ENCODE measurements at places on chromosomes 16 and 17.

GRCh38 chr17:36742267-36743000 lies 141.1 kb downstream of the MRM1 start:
- peaks cover 1% of the 10 kb centered on the region for H3K27me3 ChIP-seq
- no peak overlapping the region for H3K4me3 ChIP-seq
- DNase-seq, result no peak
- H3K27ac ChIP-seq, result no peak overlapping the region
- H3K36me3 ChIP-seq, result no peaks in the 10 kb centered on the region
- no peaks in the 10 kb centered on the region for H3K4me1 ChIP-seq

GRCh38 chr16:10939649-10940234 lies 2.5 kb downstream of the DEXI start:
- peak overlapping the region; percentile 83 for H3K4me3 ChIP-seq
- peak overlapping the region; percentile 52 for H3K27ac ChIP-seq
- no peaks in the 10 kb centered on the region for H3K27me3 ChIP-seq
- peaks cover 32% of the 10 kb centered on the region for H3K36me3 ChIP-seq

DNA sequence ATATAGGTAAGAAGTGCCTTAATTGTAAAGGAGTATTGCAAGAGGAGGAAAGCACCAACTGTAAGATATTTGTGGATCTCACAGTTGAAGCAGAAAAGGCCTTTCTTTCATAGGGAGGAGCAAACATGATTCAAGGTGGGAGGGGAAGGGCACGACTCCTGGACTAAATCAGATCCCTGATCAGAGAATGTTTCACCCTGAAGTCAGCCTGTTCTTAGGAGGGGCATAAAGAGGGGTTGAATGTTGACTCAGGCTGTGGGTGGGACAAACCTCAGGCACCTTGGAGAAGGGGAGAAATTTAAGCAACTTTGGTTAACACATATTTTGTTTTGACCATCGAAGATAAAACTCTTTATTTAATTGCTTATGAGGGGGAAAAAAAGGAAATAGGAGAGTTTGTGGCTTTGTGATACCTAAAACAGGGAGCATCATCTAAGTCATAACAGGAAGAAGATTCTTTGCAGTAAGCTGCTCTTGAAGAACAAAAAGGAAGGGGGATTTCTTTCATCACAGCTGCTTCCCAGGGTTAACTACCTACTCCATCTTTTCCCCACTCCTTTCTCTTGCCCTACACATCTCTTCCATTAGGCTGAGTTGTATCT lies 158.6 kb upstream of the ZNF267 start:
- peaks cover 44% of the 10 kb centered on the region for H3K4me1 ChIP-seq
- H3K27ac ChIP-seq, result peak overlapping the region; percentile 67
- peaks cover 72% of the 10 kb centered on the region for H3K36me3 ChIP-seq
- DNase-seq, result no peak
- H3K4me3 ChIP-seq, result peak overlapping the region; percentile 99
- H3K27me3 ChIP-seq, result no peaks in the 10 kb centered on the region

DNA sequence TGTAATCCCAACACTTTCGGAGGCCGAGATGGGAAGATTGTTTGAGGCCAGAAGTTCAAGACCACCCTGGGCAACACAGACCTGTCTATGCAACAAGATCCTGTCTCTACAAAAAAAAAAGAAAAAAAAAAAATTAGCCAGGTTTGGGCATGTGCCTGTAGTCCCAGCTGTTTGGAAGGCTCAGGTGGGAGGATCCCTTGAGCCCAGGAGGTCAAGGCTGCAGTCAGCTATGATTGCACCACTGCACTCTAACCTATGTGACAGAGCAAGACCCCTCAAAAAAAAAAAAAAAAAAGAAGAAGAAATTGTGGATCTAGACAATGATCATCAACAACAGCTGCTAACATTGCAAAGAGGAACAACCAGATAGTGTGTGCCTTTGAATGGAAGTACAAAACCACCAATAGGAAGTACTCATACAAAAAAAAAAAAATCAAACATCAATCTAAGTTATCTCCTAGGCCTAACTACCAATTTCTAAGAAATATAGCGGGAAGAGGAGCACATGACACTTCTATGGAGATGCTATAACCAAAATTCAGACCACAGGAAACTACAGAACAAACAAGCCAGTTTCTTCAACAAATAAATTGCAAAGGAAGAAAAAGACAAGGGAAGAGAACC lies 258.7 kb downstream of the MRTFB start:
- H3K4me1 ChIP-seq, result peaks cover 13% of the 10 kb centered on the region
- no peaks in the 10 kb centered on the region for H3K36me3 ChIP-seq
- H3K27me3 ChIP-seq, result no peaks in the 10 kb centered on the region
- no peak overlapping the region for H3K4me3 ChIP-seq
- no peak for DNase-seq

- peaks cover 10% of the 10 kb centered on the region for H3K4me1 ChIP-seq
- no peaks in the 10 kb centered on the region for H3K36me3 ChIP-seq
- no peak for DNase-seq
- H3K4me3 ChIP-seq, result no peak overlapping the region
- no peak overlapping the region for H3K27ac ChIP-seq
Measured at GRCh38 chr16:50594308-50595260, 46.4 kb downstream of the NKD1 start.

DNA sequence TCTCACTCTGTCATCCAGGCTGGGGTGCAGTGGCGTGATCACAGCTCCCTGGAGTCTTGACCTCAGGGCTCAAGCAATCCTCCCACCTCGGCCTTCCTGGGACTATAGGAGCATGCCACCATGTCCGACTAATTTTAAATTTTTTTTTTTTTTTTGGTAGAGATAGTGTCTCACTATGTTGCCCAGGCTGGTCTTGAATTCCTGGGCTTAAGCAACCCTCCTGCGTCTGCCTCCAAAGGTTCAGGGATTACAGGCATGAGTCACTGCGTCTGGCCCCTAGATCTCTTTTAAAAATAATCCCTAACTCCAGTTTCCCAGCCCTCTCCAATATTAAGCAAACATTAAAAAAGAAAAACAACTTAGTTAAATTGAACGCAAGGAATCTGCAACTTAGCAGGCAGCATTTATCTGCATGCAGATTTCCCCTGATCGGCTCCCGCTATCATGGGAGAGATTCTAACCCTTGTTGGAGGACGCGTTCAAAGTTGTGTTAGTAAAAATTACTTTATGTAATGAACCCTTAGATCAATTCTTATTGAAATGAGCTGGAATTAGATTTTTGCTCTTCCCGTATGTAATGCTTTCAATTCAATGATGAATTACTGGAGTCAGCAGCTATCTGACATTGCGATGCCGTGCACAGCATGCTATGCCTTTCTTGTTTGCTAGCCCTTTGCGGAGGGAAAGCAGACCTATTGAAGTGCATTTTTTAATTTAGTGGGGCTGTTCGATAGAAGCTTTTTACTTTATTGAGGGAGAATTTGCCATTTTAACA lies 171.7 kb downstream of the HAPSTR1 start:
- no peak overlapping the region for H3K27ac ChIP-seq
- H3K27me3 ChIP-seq, result peaks cover 8% of the 10 kb centered on the region
- H3K36me3 ChIP-seq, result no peaks in the 10 kb centered on the region
- H3K4me1 ChIP-seq, result no peaks in the 10 kb centered on the region
- no peak overlapping the region for H3K4me3 ChIP-seq

- H3K27me3 ChIP-seq, result peaks cover 7% of the 10 kb centered on the region
- H3K4me3 ChIP-seq, result no peak overlapping the region
- peaks cover 52% of the 10 kb centered on the region for H3K4me1 ChIP-seq
- no peak for DNase-seq
- no peaks in the 10 kb centered on the region for H3K36me3 ChIP-seq
Measured at GRCh38 chr17:3888343-3889171, 4.3 kb downstream of the CAMKK1 start.

GRCh38 chr16:61148930-61149329 lies 887.3 kb downstream of the CDH8 start:
- H3K27me3 ChIP-seq, result no peaks in the 10 kb centered on the region
- H3K36me3 ChIP-seq, result no peaks in the 10 kb centered on the region
- H3K27ac ChIP-seq, result no peak overlapping the region
- H3K4me1 ChIP-seq, result no peaks in the 10 kb centered on the region

DNA sequence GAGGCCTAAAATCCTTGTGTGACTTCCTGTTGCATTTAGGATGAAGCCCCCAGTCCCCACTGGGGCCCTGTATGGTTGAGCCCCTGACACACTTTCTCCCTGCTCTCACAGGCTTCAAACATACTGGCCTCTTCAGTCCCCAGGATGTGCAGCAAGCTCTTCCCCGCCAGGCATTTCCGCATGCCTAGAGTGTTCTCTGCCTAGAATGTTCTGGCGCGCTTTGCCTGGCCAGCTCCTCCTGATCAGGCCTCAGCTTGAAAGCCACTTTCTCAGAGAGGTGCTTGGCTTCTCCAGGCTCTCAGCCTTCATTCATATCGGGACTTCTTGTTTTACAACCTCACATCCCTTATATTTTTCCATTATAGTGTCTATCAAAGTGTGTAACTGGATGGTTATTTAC lies 123.7 kb downstream of the SPACA3 start:
- H3K4me3 ChIP-seq, result no peak overlapping the region
- H3K27ac ChIP-seq, result no peak overlapping the region
- H3K36me3 ChIP-seq, result no peaks in the 10 kb centered on the region
- H3K4me1 ChIP-seq, result no peaks in the 10 kb centered on the region
- peaks cover 2% of the 10 kb centered on the region for H3K27me3 ChIP-seq
- no peak for DNase-seq

DNA sequence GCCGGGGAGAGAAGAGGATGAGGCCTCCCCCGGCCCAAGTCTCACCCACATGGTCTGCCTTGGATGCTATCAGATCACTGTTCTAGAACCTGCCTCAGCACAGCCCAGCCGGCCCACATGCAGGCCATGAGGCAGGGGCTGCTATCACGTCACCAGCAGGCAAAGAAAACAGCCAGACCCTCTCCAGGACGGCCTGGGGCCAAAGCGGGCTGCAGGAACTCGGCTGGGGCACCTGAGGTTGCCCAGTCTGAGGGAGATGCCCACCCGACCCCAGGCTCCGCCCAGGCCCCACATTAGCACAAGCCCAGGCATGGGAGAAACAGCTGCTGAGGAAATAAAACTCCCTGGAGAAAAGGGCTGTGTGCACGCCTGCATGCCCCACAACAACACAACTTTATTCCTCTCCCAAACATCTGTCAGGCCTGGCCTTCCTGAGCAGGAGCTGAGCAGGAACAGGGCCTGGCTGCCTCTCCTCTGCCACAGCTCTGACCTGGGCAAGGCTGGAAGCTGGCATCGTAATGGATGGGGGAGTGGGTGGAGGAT lies 6.7 kb upstream of the SMIM5 start:
- H3K27me3 ChIP-seq, result no peaks in the 10 kb centered on the region
- H3K27ac ChIP-seq, result no peak overlapping the region
- no peak overlapping the region for H3K4me3 ChIP-seq
- H3K36me3 ChIP-seq, result no peaks in the 10 kb centered on the region
- no peaks in the 10 kb centered on the region for H3K4me1 ChIP-seq

GRCh38 chr17:20929334-20929733 lies 113.5 kb downstream of the USP22 start:
- H3K36me3 ChIP-seq, result no peaks in the 10 kb centered on the region
- H3K4me3 ChIP-seq, result no peak overlapping the region
- H3K4me1 ChIP-seq, result no peaks in the 10 kb centered on the region
- peaks cover 10% of the 10 kb centered on the region for H3K27me3 ChIP-seq
- DNase-seq, result no peak
- H3K27ac ChIP-seq, result no peak overlapping the region

- no peaks in the 10 kb centered on the region for H3K4me1 ChIP-seq
- DNase-seq, result peak; percentile 87
- peaks cover 28% of the 10 kb centered on the region for H3K27me3 ChIP-seq
- no peak overlapping the region for H3K27ac ChIP-seq
- H3K36me3 ChIP-seq, result no peaks in the 10 kb centered on the region
Measured at GRCh38 chr17:49952209-49952911, 16.6 kb upstream of the DLX4 start.

DNA sequence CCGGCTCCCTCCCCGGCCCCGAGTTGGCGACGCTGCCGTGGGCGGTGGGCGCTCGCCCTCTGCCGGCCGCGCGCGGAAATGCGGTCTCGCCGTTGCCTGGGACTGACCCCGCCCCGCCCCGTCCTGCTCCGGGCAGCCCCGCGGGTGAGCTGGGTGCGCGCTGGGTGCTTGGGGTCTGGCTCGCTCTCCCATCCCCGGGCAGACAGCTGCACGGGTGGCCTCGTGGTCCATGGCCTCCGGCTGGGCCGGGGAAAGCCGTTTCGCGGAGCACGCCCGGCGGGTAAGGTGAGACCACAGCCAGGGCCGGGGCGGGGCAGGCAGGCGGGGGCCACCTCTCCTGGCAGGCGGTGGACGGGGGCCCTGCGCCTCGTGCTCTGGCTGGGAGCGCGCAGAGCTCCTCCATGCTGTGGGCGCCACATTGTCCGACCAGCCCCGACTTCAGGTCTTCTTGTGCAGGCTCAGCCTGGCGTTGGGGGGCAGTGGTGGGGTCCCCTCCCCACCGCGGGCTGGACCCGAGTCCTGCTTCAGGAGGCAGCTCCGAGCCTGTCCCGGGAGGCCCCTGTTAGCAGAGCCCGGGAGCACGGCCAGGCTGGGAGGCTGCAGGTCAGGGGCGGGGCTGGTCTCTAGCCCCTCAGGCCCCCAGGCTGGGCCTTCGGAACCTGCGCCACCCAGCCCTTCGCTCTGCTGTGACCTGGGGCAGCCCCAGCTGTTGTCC lies 7.0 kb upstream of the C1QTNF8 start:
- H3K4me3 ChIP-seq, result no peak overlapping the region
- peak; percentile 64 for DNase-seq
- H3K27ac ChIP-seq, result no peak overlapping the region

DNA sequence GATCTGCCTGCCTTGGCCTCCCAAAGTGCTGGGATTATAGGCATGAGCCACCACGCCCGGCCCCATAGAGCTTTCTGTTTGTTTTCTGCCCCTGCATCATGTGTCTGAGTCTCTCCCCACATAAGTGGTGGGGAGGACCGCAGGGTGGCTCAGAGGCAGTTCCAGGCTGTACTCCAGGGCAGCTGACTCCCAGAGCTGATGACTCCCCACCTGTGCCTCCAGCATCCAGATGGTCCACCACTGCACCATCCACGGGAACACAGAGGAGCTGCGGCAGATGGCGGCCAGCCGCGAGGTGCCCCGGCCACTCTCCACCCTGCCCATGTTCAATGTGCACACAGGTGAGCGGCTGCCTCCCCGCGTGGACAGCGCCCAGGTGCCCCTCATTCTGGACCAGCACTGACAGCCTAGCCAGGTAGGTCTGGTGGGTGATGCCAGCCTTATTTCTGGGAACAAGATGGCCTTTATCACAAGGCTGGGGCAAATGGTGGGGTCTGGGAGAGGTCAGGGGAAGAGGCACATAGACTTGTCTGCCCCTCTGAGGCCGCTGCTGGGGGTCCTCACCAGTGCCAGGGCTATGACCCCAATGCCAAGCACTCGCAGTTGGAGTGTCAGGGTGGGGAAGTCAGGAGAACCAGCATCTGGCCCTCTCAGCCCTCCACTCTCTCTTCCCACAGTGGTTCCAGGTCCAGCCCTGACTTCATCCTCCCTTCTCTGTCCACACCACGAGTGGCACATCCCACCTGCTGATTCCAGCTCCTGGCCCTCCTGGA lies 9.4 kb downstream of the SGCA start:
- peaks cover 18% of the 10 kb centered on the region for H3K4me1 ChIP-seq
- no peak overlapping the region for H3K4me3 ChIP-seq
- no peak for DNase-seq
- no peaks in the 10 kb centered on the region for H3K36me3 ChIP-seq

GRCh38 chr17:13442361-13442760 lies 159.4 kb downstream of the HS3ST3A1 start:
- no peaks in the 10 kb centered on the region for H3K4me1 ChIP-seq
- H3K36me3 ChIP-seq, result no peaks in the 10 kb centered on the region
- no peak overlapping the region for H3K27ac ChIP-seq
- no peak for DNase-seq
